ENCODE measurements at places on chromosomes 7 and 10. TPM values are rescaled to one million over a fixed set of nuclear protein-coding genes. Genes with fewer than 3 reads are reported as not detected.
A peak's percentile ranks its signal among the peaks of the same experiment; 100 is the strongest.

The CUZD1 gene
- total RNA-seq, result 0.59 TPM

The VIM gene
- 10,072 TPM for total RNA-seq

The UTF1 gene
- total RNA-seq, result not detected

The CCL26 gene
- 1.5 TPM for total RNA-seq

The POLR2J2 gene
- 8.3 TPM for total RNA-seq

The SERPINE1 gene
- 278 TPM for total RNA-seq

The ACSL5 gene
- 8.0 TPM for total RNA-seq

DNA sequence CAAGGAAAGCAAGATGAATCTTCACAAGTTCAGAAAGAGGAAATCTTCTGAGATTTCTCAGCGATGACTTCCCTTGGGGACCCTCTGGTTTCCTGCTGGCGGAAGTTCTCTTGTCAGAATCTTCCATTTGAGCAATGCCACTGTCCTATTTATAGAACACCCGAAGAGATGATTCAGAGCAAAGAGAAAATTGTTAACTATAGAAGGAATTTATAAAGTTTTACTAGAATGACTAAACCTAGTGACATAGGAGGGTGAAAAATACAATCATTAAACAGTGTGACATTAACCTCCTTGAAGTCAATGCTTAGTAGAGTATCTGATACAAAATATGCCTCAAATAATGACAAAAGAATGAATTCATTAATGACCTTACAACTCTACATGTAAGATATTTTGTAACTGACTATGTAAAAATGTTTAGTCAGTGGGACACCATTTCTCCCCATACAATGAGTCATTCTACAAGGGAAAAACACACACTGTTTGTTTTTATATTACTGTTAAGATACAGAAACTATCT lies 206.5 kb upstream of the CNTNAP2 start:
- DNase-seq, result no peak

DNA sequence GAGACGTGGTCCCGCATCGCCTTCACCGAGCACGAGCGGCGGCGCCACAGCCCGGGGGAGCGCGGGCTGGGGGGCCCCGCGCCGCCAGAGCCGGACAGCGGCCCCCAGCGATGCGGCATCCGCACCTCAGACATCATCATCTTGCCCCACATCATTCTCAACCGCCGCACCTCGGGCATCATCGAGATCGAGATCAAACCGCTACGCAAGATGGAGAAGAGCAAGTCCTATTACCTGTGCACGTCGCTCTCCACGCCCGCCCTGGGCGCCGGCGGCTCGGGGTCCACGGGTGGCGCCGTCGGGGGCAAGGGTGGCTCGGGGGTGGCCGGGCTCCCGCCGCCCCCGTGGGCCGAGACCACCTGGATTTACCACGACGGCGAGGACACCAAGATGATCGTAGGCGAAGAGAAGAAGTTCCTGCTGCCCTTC lies 737 bp downstream of the CNNM2 start:
- DNase-seq, result peak; percentile 66

DNA sequence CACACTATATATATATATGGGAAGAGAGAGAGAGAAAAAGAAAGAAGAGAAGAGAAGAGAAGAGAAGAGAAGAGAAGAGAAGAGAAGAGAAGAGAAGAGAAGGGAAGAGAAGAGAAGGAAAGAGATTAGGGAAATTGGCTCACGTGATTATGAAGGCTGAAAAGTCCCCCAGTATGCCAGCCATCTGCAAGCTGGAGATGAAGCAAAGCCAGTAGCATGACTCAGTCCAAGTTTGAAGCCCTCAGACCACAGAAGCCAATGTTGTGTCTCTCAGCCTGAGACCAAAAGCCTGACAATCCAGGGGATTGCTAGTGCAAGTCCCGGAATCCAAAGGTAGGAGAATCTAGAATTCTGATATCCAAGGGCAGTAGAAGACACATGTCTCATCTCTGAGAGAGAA lies 206.3 kb upstream of the PRSS1 start:
- no peak for DNase-seq

- no peak for DNase-seq
These were observed 20.9 kb downstream of the RBM33 start for GRCh38 chr7:155665079-155665956.

DNA sequence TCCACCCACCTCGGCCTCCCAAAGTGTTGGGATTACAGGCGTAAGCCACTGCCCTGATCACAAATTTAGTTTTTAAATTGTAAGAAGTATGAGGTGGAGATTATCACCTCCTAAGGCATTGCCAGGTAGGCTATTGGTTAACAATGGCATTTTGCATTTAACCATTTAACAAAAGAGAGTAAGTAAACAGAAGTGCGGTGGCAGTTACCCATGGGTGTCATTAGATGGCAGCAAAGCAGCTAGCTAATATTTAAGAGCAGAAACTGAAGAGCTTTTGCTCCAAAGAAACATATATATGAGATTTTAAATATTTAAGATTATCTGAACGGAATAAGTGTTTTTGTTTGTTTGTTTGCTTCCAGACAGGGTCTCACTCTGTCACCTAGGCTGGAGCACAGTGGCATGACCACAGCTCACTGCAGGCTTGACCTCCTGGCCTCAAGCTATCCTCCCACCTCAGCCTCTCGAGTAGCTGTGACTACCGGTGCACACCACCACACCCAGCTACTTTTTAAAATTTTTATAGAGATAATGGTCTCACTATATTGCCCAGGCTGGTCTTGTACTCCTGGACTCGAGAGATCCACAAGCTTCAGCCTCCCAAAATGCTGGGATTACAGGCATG lies 325.5 kb upstream of the C7orf33 start:
- DNase-seq, result peak; percentile 54

DNA sequence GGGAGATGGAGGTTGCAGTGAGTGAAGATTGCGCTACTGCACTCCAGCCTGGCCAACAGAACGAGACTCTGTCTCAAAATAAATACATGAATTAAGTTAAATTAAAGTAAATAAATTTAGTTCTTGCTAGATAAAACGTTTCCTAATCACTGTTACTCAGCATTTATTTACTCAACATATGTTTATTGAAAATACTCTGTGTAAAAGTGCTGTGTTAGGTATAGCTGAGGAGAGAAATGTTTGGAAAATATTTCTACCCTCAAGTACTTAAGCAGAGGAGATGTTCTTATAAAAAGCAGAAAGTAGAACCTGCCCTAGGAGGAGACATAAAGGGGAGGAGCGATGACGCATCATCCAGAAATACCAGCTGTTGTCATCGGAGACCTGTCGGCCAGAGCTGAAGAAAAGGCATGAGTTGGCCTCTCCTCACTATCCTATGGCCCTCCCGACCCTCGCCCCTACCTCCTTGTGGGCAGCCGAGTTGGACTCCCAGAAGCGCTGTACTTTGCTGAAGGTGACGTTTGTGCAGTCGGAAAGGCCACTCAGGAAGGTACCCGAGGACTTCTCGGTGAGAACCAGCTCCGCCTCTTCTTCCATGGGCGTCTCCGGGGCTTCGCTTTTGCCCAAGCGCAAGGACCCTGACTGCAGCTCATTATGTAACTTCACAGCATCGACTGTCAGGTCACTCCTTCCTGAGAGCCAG lies 1.1 kb downstream of the RRP12 start:
- DNase-seq, result peak; percentile 87

- no peak for DNase-seq
These were observed 17.6 kb upstream of the CRHR2 start for GRCh38 chr7:30699706-30700495.

DNA sequence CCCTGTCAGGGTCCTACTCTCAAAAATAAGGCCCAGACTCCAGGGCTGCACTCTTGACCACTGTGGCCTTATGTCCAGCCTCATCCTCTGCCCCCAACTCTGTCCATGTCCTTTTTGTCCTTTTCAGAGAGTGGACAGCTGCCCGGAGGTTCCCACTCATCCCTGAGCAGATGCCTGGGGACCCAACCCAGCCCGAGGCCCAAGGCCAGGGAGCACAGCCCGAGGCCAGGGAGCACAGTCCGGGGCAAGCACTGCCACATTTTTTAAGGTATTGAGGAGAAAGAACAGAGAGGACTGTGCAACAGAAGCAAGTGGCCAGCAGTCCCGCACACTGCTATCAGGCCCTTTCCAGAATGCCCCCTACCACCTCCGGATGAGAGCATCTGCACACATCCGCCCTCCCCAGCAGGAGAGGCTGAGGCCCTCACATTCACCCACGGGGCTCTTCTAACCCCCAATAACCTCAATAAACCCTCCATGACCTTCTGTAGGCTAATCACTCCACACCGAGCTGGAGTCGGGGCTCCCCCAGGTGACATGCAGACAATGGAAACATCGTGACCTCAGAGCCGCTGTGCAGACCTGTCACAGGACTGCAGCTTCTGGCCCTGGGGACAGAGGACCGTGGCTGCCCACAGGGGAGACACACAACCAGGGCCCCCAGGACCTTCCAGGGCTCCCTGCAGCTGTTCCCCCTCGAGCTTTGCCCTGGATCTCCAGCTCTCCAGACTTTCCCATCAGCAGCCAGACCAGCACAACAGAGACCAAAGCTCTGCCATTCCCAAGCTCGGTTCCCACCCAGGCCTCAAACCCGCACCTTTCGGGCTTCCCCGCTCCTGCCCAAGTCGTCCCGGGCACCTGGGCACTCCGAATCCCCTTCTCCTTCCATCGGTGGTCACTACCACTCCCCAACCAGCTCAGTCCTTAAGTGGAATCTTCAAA lies 51.4 kb downstream of the CAMK2B start:
- no peak for DNase-seq
